ENCODE measurements at places on chromosomes 2 and 18.

DNA sequence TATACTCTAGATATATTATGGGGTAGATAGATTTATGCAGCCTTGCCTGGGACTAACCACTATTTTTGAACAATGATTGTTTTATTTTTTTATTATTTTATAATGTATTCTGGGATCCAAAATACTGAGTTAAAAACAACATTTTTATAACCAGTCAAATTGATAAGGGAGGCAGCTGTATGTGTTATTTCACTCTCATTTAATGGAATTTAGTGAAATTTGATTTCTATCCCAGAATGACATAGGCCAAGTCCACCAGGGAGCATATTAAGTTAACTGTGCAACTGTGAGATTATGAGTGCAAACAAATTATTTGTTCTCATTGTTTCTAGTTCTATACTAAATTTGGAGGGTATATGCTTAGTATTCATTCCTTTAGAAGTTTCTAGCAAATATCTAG lies 553.6 kb upstream of the NRP2 start:
- DNase-seq = no peak

DNA sequence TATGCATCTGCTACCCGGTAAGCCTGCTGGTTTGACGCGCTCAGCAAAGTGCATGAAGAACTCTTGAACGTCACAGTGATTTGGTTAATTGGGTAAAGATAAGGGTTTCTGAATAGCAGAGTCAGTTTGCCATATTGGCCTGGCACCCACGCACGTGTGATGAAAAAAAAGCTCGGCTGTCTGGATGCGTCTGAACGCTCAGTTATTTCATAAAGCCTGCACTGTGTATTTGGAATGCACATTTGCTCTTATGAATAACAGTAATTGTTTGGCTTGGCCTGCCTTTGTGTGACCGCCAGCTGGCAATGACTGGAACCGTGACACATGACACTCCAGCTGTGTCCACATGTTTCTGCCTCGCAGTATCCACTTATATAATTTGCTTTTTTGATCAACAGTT lies 129.2 kb upstream of the MEIS1 start:
- no peak for DNase-seq

- DNase-seq = no peak
Measured at GRCh38 chr18:49658823-49659404, 97.1 kb downstream of the LIPG start.

- no peak for DNase-seq
Measured at GRCh38 chr2:175445281-175445680, 263.8 kb upstream of the ATP5MC3 start.

GRCh38 chr2:25039126-25039525 lies 2.8 kb upstream of the EFR3B start:
- no peak for DNase-seq

DNA sequence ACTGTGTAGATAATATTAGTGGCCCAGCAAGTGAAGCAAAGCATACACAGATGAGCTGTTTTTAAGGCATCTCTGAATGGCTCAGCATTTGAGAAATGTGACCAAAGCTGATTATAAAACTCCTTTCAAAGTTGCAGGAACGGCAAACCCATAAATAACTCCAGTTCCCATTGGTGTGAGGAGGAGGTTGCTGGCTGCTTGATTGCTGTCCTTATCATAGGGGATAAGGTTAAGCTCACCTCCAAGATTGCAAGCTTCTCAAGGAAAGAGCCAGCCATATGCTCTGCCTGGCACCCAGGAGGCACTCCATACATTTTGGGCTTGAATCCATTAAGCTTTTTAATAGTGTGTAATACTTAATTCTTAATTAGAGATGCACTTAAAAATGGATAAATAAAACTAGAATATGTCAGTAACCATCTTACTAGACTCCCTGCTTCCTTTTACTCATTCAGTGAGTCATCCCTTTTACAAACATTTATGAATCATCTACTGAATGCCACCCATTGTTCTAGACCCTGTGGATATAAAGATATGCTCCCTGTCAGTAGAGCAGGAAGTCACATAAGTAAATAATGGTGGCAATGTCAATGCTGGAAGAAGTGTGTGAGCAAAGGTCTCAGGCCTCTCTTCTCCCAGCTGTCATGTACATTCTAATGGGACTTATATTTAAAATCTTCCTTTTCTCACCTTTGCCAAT lies 99.3 kb downstream of the SPATS2L start:
- DNase-seq = peak; percentile 87

DNA sequence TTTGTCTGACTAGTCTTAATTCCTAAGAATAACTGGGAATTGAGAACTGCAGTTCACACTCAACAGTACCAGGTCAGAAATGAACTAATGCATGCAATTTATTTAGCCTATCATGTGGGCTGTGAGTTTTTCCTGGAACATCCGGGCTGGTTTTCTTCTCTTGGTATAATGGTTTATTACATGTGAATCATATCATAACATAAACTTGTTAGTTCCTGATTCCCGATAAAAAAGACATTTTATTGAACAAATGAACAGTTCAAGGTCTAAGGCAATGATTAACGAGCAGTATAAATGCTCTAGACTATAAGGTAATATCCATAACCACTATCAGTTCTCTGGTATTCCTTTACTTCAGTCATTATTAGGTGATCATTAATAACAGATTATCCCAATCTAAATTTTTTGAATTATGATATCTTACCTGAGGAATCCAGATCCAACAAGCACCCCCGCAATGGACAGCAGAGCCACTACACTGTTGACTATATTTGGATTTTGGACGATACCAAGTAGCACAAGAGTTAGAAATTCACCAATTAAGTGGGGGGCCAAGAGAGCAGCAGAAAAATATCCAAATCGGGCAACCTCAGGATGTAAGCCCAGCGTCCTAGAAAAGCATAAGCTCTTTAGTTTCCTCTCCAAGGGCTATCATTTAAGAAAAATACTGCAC lies 19.0 kb downstream of the ABCG5 start:
- DNase-seq = no peak

DNA sequence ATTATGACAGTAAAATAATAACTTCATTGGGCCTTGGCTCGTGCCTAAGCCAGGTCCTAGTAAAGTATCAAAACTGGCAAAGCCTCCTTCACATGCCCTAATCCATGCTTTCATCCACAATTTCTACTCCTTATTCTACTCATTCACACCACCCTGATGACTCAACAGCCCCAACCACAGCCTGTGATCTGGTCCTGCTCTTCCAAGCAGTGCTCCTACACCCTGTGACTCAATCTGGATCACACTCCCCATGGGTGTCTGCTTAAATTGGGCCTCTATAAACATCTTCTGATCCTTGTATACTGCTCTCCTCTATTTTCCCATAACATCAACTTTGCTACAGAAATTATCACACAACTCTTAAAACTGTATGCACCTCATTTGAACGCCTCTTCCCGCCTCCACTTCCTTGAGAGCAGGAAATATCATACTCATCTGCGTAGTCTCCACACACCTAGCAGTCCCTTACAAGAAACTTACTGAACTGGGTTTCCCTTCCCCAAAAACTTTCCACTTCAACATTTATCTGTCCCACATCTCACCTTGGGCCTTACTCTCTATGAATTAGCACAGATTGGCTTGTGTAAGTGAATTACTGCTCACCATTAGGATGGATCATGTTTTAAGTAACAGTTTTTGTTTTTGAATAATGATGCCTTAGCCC lies 15.9 kb downstream of the GTF3C3 start:
- DNase-seq = peak; percentile 80

GRCh38 chr18:53134711-53135110 lies 794.7 kb downstream of the DCC start:
- DNase-seq = no peak

- DNase-seq = peak; percentile 52
Measured at GRCh38 chr2:165953306-165953654, 296 bp downstream of the TTC21B start.

DNA sequence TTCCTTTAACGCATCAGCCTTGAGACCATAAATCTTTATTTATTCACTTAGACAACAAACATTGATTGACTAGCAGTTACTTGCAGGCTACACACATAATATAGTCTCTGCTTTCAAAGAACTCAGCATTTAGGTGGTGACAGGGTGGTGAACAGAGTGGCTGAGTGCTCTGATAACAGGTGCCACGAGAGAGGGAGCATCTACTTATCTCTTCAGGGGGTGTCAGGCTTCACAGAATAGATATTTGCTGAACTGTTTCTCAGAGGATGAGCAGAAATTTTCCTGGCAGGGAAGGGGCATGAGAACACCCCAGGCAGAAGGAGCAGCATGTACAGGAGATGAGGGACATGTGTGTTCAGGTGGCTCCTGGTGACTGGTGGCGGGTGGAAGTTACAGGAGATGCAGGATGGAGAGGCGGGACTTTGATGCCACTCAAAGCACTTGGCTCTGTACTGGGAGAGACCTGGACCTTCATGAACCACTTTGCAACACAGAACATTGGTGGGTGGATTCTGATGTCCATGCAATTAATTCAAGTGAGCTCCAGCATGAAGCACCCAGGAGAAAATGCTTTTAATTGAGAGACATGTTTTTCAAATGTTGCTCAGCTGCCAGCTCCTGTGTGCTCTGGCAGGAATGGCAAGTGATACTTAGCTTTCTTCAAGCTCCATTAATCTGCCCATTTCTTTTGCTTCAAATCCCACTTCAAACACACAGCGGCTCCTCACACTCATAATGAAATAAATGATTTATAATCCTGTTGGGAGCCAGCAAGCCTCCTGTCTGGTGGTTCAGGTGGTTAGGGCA lies 248.9 kb downstream of the MYCN start:
- DNase-seq = no peak

- DNase-seq = no peak
Measured at GRCh38 chr2:209734805-209735204, 36.8 kb upstream of the UNC80 start.

- DNase-seq = no peak
Measured at GRCh38 chr2:153308466-153308865, 170.1 kb downstream of the RPRM start.

DNA sequence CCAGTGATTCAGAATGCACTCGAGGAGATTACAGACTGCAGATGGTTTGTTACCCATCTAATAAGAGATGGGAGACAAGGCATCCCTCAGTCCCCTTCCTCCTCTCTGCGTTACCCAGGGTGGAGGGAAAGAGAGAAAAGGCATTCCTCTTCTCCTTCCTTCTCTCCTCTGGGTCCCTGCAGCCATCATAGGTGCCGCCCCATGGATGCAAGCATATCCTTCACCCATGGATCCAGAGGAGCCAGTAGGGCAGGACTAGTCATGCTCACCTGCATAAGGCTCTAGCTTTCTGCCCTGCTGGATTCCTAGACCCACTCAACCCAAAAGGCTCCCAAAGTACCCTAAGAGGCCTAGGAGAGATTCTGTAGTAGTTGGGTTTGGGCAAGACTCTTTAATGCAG lies 20.4 kb downstream of the CMPK2 start:
- DNase-seq = no peak

- DNase-seq = peak; percentile 80
Measured at GRCh38 chr2:119694845-119695521, 16.0 kb downstream of the TMEM177 start.

- DNase-seq = no peak
Measured at GRCh38 chr2:60252581-60253150, 300.8 kb downstream of the BCL11A start.

DNA sequence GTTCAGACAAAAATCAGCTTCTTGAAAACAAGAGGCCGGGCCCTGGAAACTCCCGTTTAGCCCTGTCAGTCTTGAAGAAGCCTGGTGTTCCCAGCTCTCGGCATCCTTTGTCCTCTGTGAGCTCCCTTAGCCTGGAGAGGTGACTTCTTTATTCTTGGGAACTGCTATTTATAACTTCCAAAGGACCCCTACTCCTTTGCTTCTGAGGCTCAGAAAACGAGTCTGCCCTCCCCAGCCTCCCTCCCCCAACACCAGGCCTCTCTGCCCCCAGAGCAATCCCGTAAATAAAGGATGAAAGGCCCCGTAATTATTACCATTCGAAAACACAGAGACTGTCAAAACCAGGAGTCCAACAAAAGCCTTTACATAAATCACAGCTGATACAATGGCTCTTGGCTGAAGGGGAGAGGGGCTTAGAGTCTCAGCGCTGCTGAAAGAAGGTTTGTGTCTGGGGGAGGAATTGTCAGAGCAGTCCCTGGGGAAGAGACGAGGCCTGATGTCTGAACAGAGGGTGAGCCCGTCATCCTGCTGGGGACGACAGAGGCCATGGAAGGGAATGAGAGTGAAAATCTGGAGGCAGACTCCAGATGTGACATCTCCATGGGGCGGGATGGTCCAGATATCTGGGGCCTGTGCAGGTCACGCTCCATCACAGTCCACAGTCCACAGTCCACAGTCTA lies 283.0 kb downstream of the MYCN start:
- no peak for DNase-seq
